Fibroblast of mammary gland (primary cell): ENCODE measurements at places on chromosomes 5 and 9.

- DNase-seq, result no peak
Measured at GRCh38 chr5:81925009-81925408, 46.8 kb upstream of the ATG10 start.

- DNase-seq, result no peak
Measured at GRCh38 chr9:89492586-89492985, 5.3 kb downstream of the SEMA4D start.

DNA sequence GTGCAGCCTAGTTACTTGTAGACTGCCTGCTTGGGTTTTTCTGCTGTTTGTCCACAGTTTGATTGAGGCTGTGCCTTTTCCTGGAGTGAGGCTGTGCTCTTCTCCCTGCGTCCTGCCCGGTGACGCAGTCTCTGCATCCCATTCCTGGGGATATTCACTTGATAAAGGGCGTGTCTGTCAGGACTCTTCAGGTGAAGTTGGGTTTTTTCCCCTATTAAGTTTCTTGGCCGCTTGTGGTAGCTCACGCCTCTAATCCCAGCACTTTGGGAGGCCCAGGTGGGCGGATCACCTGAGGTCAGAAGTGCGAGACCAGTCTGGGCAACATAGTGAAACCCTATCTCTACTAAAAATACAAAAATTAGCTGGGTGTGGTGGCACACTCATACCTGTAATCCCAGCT lies 50.0 kb upstream of the SUSD3 start:
- no peak for DNase-seq

DNA sequence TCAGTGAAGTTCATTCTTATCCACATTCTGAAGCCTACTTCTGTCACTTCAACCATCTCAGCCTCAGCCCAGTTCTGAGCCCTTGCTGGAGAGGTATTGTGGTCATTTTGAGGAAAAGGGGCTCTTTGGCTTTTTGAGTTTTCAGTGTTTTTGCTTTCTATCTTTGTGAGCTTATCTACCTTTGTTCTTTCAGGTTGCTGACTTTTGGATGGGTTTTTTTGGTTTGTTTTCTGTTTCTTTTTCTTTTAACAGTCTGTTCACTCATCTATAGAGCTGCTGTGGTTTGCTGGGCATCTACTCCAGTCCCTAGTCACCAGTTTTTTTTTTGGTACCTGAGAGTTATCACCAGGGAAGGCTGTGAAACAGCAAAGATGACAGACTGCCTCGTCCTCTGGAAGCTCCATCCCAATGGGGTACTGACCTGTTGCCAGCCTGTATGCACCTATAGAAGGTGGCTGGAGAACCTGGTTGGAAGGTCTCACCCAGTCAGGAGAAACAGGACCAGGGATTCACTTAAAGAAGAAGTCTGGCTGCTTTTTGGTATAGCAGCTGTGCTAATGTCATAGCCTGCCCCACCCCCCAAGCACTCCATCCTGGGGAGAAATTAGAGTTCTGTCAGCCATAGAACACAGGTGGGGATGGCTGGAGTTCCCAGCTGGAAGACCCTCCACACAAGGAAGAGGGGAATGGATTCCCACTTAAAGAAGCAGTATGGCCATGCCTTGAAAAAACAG lies 138.6 kb upstream of the TSLP start:
- DNase-seq, result no peak

- peak; percentile 57 for DNase-seq
Measured at GRCh38 chr5:129046151-129046550, 48.4 kb upstream of the ISOC1 start.

GRCh38 chr5:61333321-61333953 lies 1.4 kb downstream of the ZSWIM6 start:
- DNase-seq, result no peak
